Stimulated activated CD8-positive, alpha-beta memory T cell treated with anti-CD3 and anti-CD28 coated beads, Interleukin-4, amount 100 ng/mL, for 4 hours (primary cell): ENCODE measurements at places on chromosomes 7 and 10.

DNA sequence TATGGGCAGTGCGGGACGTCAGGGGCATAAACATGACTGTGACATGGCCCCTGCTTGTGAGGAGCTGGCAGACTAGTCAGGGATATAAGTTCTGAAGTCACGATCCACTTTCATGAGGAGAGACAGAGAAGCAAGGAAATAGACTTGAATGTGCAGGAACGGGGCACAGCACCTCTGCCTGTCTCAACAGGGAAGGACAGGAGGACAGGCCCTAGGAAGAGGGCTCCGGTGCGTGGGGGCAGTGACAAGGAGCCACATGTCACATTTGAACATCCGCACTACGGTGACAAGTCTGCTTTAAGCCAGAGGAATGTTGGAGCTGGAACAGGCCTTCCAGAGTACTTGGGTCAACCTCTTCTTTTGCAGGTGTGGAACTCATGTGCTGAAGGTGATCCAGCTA is 19.8 kb upstream of the SAR1A start:
- DNase-seq, result no peak

DNA sequence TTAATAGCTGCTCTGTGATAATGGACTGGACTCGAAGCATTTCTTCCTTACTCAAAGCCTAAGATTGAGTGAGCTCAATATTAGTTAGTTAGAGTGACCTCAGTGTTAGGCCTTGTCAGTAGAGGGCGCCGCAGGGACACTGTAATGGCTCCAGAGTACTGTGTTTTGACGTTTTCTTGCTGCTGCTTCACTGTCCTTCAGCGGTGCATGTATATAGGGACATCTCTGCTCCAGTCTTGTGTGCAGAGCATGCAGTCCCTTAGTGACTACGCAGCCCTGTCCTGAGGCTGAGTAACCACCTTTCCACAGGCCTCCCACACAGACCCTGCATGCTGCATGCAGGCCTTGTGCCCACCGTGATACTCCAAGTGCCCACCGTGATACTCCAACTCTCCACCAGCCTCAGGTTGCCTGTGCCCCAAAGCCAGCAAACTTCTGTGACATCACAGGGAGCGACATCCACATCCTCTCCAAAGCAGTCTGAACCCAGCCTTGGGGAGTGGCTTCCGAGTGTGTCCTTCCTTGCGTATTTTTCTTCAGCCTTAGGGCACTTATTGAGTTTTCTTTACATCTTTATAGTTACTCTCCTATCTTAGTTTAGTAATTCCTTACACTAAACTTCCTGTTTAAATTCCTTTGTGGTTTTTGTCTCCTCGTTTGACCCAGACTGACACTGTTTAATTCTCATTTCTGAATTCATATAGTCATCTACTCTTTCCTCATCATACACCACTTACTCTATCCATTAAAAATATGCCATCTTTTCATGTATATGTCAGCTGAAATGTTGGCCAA is 118.2 kb downstream of the JAZF1 start:
- no peak for DNase-seq

- DNase-seq, result no peak
These were observed 18.0 kb upstream of the STN1 start for GRCh38 chr10:103936022-103936421.

DNA sequence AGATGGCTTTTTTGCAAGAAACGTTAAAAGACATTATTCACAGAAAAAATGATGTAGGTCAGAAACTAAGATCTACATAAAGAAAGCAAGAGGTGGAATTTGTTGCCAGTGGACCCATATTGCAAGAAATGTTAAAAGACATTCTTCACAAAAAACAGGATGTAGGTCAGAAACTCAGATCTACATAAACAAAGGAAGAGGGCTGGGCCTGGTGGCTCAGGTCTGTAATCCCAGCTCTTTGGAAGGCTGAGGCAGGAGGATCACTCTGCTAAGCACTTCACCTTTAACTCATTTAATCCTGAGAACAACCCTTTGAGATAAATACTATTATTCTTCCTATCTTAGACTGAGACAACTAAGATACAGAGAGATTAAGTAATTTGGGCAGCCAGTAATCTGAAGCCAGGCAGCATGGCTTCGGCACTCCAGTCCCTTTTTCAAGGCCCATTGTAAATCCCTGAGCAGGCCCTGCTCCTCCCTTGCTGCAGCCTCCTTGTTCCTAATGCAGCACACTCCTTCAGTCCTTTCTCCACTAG is 11.6 kb downstream of the ZFAND4 start:
- DNase-seq, result no peak

DNA sequence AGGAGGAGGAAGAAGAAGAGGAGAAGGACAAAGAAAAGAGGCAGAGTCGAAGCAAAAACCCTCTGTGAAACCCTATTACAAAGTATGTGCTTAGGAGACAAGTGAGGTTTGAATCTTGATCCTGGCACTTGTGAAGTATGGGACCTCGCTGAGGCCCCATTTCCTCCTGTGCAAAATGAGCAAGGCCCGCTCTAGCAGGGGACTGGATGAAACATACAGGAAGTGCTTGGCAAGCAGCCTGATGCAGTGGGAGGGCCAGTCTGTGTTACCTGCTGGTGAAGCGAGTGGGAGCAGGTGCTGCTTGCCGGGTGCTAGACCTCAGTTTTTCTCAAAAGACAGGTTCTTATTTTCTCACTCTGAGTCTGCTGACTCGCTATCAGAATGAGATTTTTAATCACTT is 150.4 kb downstream of the JCAD start:
- DNase-seq, result no peak

GRCh38 chr10:74394416-74394969 is 243.5 kb downstream of the ADK start:
- no peak for DNase-seq

DNA sequence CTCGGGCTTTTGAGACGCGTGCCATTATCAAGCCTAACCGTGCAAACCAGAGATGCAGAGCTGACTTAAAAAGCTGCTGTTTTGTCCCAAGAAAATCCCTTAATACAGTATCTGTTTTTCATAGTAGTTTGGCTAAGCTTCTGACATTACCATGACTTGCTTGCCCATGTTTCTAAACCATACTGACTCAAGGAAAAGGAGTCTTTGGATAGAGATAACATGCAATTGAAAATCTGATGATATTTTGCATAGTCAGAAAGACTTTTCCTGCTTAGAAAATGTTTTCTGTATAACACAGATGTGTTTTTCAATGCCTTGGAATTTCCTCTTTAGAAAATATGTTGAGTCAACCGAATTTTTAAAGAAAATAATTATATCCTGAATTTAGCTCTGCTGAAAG is 21.5 kb upstream of the AKR1E2 start:
- DNase-seq, result no peak

- DNase-seq, result no peak
These were observed 21.2 kb upstream of the ACSM6 start for GRCh38 chr10:95172851-95173250.

DNA sequence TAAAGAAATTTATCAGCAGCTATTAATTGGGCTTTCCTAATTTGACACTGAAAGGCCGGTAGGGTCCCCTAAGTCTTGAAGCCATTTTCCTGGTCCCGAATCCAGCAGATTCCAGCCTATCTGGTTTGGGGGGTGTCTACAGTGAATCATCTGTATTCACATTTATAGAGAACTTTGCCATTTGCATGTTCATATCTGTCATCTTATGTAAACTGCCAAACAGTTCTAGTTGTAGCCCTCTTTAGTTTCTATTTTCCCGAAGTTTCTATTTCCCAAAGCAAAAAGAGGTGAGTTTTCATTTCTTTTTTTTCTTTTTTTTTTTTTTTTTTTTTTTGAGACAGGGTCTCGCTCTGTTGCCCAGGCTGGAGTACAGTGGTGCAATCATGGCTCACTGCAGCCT is 47.6 kb downstream of the PAPSS2 start:
- no peak for DNase-seq

GRCh38 chr10:68103261-68103878 is 5.9 kb upstream of the MYPN start:
- no peak for DNase-seq

- no peak for DNase-seq
These were observed 26.6 kb upstream of the LIPN start for GRCh38 chr10:88733215-88733614.
